Progenitor cell of endocrine pancreas (in vitro differentiated cells): ENCODE measurements at places on chromosomes 11 and 22.
A peak's percentile ranks its signal among the peaks of the same experiment; 100 is the strongest.

DNA sequence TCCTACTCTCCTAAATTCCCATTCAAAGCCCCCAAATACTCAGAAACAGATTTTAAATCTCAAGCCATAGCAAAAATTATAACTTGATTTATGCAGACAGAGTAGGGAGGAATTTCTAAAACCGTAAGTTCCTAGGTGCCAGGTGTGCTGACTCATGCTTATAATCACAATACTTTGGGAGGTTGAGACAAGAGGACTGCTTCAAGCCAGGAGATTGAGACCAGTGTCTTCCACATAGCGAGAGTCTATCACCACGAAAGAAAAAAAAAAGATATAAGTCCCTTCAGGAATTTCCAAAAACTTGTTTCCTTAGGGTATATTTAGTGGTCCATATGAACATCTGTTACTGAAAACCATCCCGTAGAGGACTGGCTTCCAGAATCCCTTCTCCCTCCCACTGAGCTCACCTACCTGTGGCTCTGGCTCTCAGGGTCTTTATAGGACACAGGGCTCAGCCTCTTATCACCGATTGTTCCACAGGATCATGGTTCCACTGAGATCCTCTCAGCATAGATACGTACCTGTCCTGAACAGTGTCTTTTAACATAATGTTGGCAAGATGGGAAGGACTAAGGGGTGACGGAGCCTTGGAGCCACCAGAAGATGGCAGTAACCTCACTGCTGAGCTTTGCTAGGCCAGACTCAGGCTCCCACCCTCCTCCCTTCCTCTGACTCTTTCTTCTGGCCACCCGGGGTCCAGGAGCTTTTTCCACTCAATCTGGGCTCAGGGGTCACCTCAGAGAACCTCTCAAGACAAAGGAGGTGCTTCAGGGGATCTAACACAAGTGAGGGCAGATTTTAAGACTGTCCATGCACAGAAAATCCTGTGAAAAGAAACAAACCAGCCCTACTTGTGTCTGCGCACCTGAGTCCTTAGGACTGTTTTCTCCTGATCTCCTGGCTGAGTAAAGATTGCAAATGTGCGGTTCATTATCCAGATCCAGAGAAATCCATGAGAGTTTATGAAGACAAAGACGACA lies 117.5 kb upstream of the TOP3B start:
- H3K4me1 ChIP-seq = no peaks in the 10 kb centered on the region
- H3K36me3 ChIP-seq = no peaks in the 10 kb centered on the region
- DNase-seq = no peak
- peaks cover 75% of the 10 kb centered on the region for H3K27me3 ChIP-seq
- H3K27ac ChIP-seq = no peak overlapping the region
- no peak overlapping the region for H3K4me3 ChIP-seq

DNA sequence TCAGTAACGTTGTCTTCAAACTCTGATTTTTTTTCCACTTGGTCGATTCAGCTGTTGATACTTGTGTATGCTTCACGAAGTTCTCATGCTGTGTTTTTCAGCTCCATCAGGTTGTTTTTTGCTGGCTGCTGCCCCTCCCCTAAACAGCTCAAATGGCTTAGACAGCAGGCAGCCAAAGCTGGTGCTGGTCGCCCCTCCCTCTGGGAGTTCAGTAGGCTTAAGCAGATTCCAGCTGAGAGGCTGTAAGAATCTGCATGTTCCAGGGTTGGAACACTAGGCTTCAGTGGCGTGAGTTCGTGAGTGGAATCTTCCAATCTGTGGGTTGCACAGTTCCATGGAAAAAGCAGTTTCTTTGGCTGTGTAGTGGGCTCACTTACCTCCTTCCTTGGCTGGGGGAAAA lies 10.3 kb upstream of the FIBIN start:
- H3K27ac ChIP-seq = no peak overlapping the region
- no peaks in the 10 kb centered on the region for H3K4me1 ChIP-seq
- no peak for DNase-seq
- H3K27me3 ChIP-seq = peaks cover 4% of the 10 kb centered on the region

DNA sequence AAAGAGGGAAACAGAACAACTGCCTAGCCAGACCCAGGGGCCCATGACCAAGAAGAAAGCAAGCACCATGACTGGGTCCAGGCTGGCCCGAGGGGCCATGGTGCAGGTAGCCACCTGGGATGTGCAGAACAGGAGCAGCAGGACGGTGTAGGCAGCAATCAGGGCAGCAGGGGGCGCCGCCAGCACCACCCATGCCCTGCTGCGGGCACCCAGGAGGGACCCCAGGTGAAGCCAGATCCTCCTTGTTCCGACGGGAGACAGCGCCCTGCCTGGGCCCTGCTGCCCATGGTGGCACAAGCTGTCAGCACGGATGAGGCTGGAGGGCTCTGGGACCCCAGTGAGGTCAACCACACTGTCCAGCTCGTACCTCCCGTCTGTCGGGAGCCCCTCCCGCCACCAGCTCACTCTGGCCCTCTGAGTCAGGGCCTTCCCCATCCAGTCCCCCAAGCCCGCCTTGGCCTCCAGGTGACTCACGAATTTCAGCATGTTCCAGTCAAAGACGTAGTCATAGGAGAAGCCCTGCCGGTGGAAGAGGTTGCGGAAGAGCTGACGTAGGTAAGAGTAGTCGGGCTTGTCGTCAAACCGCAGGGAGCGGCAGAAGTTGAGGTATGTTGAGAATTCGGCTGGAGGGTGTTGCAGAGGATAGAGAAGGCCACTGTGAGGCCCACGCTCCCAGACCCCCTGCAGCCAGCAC lies 18.8 kb downstream of the CSNK1E start:
- no peaks in the 10 kb centered on the region for H3K4me1 ChIP-seq
- no peaks in the 10 kb centered on the region for H3K27me3 ChIP-seq
- H3K27ac ChIP-seq = no peak overlapping the region
- peak; percentile 28 for DNase-seq

GRCh38 chr11:109075976-109076375 lies 346.0 kb upstream of the C11orf87 start:
- no peak for DNase-seq
- H3K27ac ChIP-seq = no peak overlapping the region
- no peaks in the 10 kb centered on the region for H3K27me3 ChIP-seq
- no peak overlapping the region for H3K4me3 ChIP-seq
- no peaks in the 10 kb centered on the region for H3K36me3 ChIP-seq
- H3K4me1 ChIP-seq = no peaks in the 10 kb centered on the region

GRCh38 chr11:70241709-70242108 lies 28.8 kb upstream of the PPFIA1 start:
- peaks cover 4% of the 10 kb centered on the region for H3K4me1 ChIP-seq
- no peak overlapping the region for H3K27ac ChIP-seq
- no peaks in the 10 kb centered on the region for H3K36me3 ChIP-seq
- DNase-seq = no peak

DNA sequence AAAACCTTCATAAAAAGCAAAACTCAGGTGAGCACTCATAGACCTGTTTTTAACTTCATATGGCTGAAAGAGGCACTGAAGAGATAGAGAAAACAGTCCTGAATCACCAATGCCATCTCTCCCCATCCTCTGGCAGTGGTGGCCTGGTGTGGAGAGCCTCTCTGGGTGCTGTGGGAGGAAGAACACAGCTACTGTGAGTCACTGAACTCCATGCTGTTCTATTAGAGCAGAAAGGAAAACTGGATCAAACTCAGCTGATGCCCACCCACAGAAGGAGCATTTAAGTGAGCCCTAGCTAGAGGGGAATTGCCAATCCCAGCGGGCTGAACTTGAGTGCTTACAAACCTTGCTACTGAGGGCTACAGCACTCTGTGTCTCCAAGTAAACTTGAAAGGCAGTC lies 115.3 kb upstream of the SESN3 start:
- no peak for DNase-seq
- no peaks in the 10 kb centered on the region for H3K27me3 ChIP-seq
- H3K4me1 ChIP-seq = no peaks in the 10 kb centered on the region
- peaks cover 1% of the 10 kb centered on the region for H3K36me3 ChIP-seq

GRCh38 chr11:48170241-48171233 lies 46.1 kb upstream of the OR4B1 start:
- no peak overlapping the region for H3K4me3 ChIP-seq
- peaks cover 4% of the 10 kb centered on the region for H3K36me3 ChIP-seq
- H3K27me3 ChIP-seq = no peaks in the 10 kb centered on the region
- DNase-seq = no peak
- H3K4me1 ChIP-seq = no peaks in the 10 kb centered on the region

GRCh38 chr11:6531267-6531752 lies 34.2 kb downstream of the DNHD1 start:
- H3K27me3 ChIP-seq = no peaks in the 10 kb centered on the region
- no peak for DNase-seq
- no peaks in the 10 kb centered on the region for H3K4me1 ChIP-seq
- H3K4me3 ChIP-seq = no peak overlapping the region

DNA sequence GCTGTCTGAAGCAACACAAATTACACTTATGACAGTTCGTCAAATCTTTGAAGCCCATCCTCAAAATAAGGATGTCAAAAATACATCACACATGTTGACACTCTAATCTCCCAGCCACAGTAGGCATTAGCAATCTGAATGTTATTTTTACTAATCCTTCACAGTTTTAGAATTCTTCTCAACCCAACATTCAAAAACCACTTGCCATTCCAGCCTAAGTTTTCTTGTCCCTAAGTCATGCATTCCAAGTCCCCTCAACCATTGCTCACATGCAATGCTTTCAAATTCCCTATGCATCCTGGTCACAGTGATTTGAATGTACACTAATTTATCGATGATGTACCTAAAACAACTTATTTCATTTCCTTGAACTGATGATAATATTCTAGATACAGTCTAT lies 7.5 kb downstream of the BDNF start:
- H3K27me3 ChIP-seq = peaks cover 12% of the 10 kb centered on the region
- H3K4me3 ChIP-seq = no peak overlapping the region
- H3K27ac ChIP-seq = no peak overlapping the region
- DNase-seq = no peak
- H3K4me1 ChIP-seq = peaks cover 8% of the 10 kb centered on the region

DNA sequence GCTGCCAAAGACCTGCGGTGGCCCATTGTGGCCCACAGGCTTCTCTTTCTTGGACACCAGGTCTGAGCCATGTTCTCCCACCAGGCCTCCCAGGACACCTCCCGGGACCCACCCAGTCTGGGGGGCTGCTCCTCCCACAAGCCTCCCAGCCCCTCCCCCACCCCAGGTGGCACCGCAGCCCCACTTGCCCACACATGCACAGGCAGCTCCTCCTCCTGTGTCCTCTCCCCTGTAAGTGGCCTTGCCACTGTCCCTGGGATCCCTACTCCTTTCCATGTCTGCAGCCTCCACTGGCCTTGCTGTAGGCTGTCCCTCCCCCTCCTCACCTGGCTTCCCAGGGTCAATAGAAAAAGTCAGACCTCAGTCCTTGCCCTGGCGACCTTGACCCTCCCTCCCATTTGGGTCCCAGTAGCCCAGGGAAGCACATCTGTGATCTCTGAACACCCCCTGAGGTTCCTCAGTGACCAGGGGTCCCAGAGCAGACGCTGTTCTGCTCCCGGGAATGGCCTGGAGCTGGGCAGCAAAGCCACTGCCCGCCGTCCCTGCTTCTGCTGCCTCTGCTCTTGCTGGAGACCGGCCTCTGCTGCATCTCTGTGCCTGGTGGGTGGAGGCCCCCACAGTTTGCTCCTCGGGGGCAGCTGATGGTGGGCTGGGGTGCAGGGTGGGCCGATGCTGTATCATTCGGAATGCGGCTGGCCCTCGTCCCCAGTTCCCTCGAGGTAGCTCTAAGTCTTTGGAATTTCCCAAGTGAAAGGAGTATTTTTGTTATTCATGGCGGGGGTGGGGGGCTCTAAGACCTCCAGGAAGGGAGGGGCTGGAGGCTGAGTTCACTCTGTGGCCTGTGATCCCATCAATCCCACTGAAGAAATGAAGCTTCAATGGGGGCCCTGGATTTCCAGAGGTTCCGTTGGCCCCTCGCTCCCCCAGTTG lies 43.6 kb downstream of the ARHGAP8 start:
- no peak overlapping the region for H3K4me3 ChIP-seq
- H3K36me3 ChIP-seq = peaks cover 20% of the 10 kb centered on the region
- peaks cover 7% of the 10 kb centered on the region for H3K4me1 ChIP-seq
- no peaks in the 10 kb centered on the region for H3K27me3 ChIP-seq

GRCh38 chr11:2770761-2771301 lies 71.0 kb upstream of the KCNQ1OT1 start:
- peaks cover 30% of the 10 kb centered on the region for H3K27me3 ChIP-seq
- DNase-seq = no peak
- peaks cover 2% of the 10 kb centered on the region for H3K36me3 ChIP-seq
- peaks cover 1% of the 10 kb centered on the region for H3K4me1 ChIP-seq
- H3K4me3 ChIP-seq = no peak overlapping the region
- H3K27ac ChIP-seq = no peak overlapping the region

- H3K4me3 ChIP-seq = no peak overlapping the region
- DNase-seq = no peak
- H3K4me1 ChIP-seq = no peaks in the 10 kb centered on the region
- peaks cover 5% of the 10 kb centered on the region for H3K36me3 ChIP-seq
Measured at GRCh38 chr22:47065756-47066615, 303.5 kb downstream of the TBC1D22A start.

- H3K4me3 ChIP-seq = no peak overlapping the region
- H3K27ac ChIP-seq = no peak overlapping the region
- no peaks in the 10 kb centered on the region for H3K27me3 ChIP-seq
- DNase-seq = no peak
Measured at GRCh38 chr22:27895600-27895999, 23.5 kb downstream of the PITPNB start.

- H3K27me3 ChIP-seq = peaks cover 3% of the 10 kb centered on the region
- H3K4me1 ChIP-seq = no peaks in the 10 kb centered on the region
- no peak overlapping the region for H3K4me3 ChIP-seq
- H3K36me3 ChIP-seq = no peaks in the 10 kb centered on the region
- H3K27ac ChIP-seq = no peak overlapping the region
- no peak for DNase-seq
Measured at GRCh38 chr11:84947970-84948580, 679.1 kb downstream of the DLG2 start.

GRCh38 chr11:61728940-61729219 lies 23.6 kb upstream of the MYRF start:
- peaks cover 9% of the 10 kb centered on the region for H3K36me3 ChIP-seq
- H3K27me3 ChIP-seq = no peaks in the 10 kb centered on the region

DNA sequence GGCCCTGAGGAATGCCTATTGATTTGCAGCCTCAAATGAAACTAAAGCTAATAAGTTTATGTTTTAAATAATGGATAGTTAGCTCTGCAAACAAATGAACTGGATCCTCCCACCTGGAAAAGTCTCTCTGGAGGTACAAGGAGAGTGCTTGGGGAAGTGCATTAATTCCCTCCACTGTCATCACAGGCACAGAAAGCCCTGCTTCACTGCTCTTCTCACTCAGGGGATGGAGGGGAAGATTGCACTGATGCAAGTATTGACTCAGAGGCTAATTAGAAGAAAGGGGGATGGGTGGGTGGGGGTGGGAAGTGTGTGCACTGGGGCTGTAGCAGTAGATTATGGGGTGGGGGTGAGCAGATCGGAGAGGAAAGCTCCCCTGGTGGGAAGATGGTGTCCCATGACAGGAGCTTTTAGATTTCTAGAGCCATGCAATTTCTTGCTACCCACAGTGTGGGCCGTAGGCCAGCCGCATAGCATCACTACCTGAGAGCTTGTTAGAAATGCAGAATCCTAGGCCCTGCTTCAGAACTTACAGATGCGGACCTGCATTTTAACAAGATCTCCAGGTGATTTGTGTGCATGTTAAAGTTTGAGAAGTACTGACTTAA lies 163.9 kb downstream of the HIPK3 start:
- H3K27me3 ChIP-seq = peaks cover 12% of the 10 kb centered on the region
- no peaks in the 10 kb centered on the region for H3K36me3 ChIP-seq
- peaks cover 2% of the 10 kb centered on the region for H3K4me1 ChIP-seq
- no peak overlapping the region for H3K4me3 ChIP-seq
